ENCODE measurements at places on chromosomes 11 and 22.

DNA sequence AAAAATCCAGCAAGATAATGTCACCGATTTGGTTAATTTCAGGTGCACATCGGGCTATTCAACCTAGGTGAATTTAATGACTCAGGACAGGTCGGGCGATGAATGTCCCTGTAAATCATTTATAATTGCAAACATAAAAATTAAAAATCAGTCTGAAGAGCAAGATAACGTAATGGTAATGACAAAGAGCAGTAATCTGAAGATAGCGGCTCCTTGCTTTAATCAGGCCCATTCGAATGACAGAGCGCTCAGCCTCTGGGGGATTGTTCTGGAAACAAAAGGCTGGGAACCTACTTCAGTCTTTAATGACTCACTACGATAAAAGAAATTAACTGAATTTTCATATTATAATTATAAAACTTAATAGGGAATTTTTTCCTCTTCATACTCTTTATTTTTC lies 61.3 kb downstream of the RCN1 start:
- peaks cover 14% of the 10 kb centered on the region for H3K4me1 ChIP-seq
- no peaks in the 10 kb centered on the region for H3K27me3 ChIP-seq
- no peak for DNase-seq
- H3K4me3 ChIP-seq: no peak overlapping the region

GRCh38 chr11:35277827-35278226 lies 138.9 kb downstream of the CD44 start:
- no peaks in the 10 kb centered on the region for H3K27me3 ChIP-seq
- H3K4me3 ChIP-seq: no peak overlapping the region
- H3K36me3 ChIP-seq: no peaks in the 10 kb centered on the region
- DNase-seq: no peak

DNA sequence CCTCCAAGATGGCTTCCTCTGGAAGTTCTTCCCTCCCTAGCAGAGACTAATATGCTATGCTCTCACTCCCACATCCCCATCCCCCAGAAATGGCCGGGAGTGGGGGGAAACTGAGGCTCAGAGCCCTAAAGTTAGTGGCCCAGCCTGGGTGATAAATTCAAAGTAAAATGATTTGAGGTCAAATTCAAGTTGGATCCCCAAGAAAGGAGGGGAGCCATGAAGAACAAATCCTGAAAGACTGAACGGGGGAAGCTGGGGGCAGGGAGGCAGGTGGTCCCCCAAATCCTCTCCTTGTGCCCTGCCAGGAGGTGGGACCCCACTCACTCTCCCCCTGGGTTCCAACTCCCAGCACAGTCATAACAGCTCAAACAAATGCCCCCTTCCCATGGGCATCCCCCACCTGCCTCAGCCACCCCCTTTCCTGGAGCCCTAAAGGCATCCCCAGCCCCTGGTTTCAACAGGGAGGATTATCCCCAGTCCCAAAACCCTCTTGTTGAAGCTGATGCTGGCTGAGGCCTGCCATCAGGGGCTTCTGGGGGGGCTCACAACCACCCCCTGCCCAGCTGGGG lies 1.1 kb downstream of the CBX6 start:
- no peak for DNase-seq
- H3K36me3 ChIP-seq: peaks cover 22% of the 10 kb centered on the region
- peak overlapping the region; percentile 92 for H3K4me3 ChIP-seq
- H3K27ac ChIP-seq: peak overlapping the region; percentile 79

DNA sequence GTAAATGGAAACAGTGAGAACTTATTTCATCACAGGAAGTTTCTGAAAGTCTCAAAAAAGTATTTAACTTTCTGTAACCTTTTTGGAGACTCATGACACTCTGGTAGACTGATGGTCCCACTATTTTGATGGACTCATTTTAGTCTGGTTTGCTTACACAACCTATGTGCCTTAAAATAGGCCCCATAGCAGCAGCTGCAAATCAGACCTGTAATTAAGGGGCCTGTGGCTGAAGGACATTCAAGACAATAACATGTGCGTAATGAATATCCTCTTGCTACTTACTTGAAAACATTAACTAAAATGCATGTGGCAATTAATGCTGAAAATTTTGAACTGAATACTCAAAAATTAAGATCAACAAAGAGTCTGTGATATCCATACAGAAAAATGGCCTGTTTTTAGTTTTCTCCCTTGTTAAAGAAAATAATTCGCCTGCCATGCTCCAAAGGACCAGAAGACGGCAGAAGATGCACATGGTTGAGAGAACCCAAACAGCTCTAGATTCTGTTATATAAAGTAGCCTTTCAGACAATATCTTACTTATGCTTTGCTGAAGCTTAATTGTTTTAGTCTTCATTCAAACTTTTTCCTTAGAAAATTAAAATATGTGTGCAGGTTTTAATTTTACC lies 568.5 kb downstream of the KCNA4 start:
- H3K36me3 ChIP-seq: no peaks in the 10 kb centered on the region
- H3K27ac ChIP-seq: no peak overlapping the region
- H3K27me3 ChIP-seq: no peaks in the 10 kb centered on the region
- H3K4me1 ChIP-seq: no peaks in the 10 kb centered on the region
- H3K4me3 ChIP-seq: no peak overlapping the region

- H3K27me3 ChIP-seq: no peaks in the 10 kb centered on the region
- peaks cover 24% of the 10 kb centered on the region for H3K36me3 ChIP-seq
- no peak overlapping the region for H3K4me3 ChIP-seq
- H3K27ac ChIP-seq: no peak overlapping the region
Measured at GRCh38 chr11:63586451-63587166, 23.4 kb upstream of the PLAAT2 start.

DNA sequence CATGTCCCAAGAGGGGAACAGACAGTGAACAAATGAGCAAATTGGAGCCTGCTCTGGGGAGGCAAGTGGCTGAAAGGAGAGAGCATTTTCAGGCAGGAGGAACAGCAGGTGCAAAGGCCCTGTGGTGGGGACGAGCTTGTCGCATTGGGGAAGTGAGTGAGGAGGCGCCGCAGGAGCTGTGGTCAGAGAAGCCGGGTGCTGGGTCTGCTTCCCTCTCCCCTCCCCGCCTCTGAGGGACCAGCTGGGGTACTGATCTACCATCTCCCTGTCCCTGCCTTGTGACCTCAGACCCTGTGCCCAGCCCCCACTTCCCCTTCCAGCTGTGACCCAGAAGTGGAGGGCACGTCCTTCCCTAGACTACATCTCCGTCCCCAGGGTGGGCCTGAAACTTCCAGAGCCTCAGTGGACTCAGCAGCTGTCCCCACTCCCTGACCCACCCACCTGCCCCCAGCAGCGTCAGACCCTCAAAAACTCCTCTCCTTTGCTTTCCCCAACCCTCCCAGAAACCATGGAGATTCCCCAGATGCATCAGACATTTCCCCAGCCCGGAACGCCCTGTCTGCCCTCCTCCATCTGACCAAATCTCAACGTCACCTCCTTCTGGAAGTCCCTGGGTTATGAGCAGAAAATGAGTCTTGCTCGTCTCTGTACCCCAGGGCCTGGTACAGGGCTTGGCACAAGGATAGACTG lies 19.7 kb upstream of the PDGFB start:
- no peak overlapping the region for H3K4me3 ChIP-seq
- H3K27ac ChIP-seq: peak overlapping the region; percentile 19
- peaks cover 2% of the 10 kb centered on the region for H3K36me3 ChIP-seq
- peaks cover 4% of the 10 kb centered on the region for H3K4me1 ChIP-seq
- DNase-seq: no peak
- H3K27me3 ChIP-seq: no peaks in the 10 kb centered on the region

DNA sequence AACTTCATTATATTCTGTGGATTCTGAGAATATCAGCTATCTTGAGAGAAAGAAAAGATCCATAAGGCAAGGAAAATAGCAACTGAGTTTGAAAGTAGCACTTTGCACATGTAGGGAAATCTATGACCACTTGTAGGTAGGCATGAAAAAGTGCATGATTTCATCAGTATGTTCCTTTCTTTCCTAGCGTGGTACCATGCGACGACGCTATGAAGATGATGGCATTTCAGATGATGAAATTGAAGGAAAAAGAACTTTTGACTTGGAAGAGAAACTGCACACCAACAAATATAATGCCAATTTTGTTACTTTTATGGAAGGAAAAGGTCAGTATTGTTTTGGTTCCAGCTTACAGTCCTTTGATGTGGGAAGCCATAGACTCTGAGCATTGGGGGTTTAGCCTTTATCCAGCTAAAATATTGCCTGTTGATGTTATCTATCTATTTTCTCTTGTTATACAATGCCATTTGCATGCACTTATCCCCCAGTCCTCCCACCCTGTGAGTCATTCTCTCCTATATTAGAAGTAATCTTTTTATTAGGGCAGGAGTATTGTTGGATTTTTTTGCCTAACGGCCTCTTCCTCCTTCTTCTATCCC lies 60.9 kb downstream of the KDM2A start:
- H3K36me3 ChIP-seq: peaks cover 51% of the 10 kb centered on the region
- H3K27ac ChIP-seq: peak overlapping the region; percentile 62
- no peak overlapping the region for H3K4me3 ChIP-seq
- H3K27me3 ChIP-seq: no peaks in the 10 kb centered on the region
- DNase-seq: no peak
- peaks cover 32% of the 10 kb centered on the region for H3K4me1 ChIP-seq

- no peak overlapping the region for H3K27ac ChIP-seq
- H3K4me3 ChIP-seq: no peak overlapping the region
- DNase-seq: no peak
- H3K27me3 ChIP-seq: no peaks in the 10 kb centered on the region
Measured at GRCh38 chr11:125679837-125680236, 810 bp downstream of the ACRV1 start.

DNA sequence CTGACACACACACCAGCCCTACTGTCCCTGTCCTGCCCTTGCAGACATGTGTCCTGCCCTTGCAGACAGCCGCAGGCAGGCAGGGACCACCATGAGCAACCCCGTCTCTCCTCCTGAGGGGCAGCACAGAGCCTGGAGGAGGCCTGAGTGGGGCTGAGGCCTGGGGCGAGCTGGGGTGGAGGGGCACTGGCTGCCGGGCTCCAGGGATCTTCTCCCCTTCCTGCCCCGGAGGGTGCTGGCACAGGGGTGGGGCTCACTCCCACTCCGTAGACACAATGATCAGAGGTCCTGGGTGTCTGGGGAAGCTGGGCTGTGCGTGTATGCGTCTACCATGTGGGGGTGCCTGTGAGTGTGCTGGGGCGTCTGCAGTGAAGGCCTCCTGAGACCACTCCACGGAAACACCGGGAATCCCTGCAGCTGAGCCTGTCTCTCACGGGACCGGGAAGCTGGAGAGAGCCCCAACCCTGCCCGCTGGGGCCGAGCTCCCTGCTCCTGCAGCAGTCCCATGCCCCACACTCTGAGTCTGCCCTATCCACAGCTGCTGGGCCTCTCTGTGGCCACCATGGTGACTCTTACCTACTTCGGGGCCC lies 588 bp downstream of the TSPAN32 start:
- peaks cover 28% of the 10 kb centered on the region for H3K36me3 ChIP-seq
- peak overlapping the region; percentile 89 for H3K4me3 ChIP-seq
- H3K27me3 ChIP-seq: no peaks in the 10 kb centered on the region
- H3K4me1 ChIP-seq: peaks cover 71% of the 10 kb centered on the region

GRCh38 chr11:34356576-34356912 lies 1.3 kb downstream of the ABTB2 start:
- peaks cover 72% of the 10 kb centered on the region for H3K27me3 ChIP-seq
- H3K27ac ChIP-seq: no peak overlapping the region
- peak overlapping the region; percentile 84 for H3K4me3 ChIP-seq
- DNase-seq: no peak
- peaks cover 23% of the 10 kb centered on the region for H3K4me1 ChIP-seq

GRCh38 chr22:44971651-44972362 lies 38.0 kb downstream of the PHF21B start:
- peaks cover 50% of the 10 kb centered on the region for H3K27me3 ChIP-seq
- DNase-seq: no peak
- no peak overlapping the region for H3K4me3 ChIP-seq
- no peak overlapping the region for H3K27ac ChIP-seq
- no peaks in the 10 kb centered on the region for H3K36me3 ChIP-seq

DNA sequence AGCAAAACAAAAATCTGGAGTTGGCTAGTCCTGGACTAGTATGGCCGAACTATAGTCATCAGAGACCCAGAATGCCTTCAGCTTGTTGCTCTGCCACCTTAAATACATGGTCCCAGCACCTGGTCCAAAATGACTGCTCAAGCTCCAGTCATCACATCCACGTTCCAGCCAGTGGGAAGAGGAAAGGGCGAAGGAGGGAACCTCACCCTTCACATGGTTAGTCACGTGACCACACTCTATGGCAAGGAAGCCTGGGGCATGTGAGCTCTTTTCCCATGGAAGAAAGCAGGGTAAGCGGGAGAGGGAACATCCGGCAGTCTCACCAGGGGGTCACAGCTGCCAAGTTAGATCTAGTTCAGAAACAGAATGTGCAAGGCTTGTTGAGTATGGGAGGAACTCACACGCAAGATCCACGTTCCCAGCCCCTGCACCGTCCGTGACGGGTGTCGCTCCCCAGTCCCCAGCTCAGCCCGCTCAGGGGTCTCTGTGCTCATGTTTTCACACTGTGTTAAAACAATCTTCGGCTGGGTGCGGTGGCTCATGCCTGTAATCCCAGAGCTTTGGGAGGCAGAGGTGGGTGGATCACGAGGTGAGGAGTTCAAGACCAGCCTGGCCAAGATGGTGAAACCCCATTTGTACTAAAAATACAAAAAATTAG lies 1.9 kb upstream of the ANO9 start:
- H3K27me3 ChIP-seq: no peaks in the 10 kb centered on the region
- H3K4me3 ChIP-seq: no peak overlapping the region
- H3K4me1 ChIP-seq: peaks cover 33% of the 10 kb centered on the region
- no peak for DNase-seq

DNA sequence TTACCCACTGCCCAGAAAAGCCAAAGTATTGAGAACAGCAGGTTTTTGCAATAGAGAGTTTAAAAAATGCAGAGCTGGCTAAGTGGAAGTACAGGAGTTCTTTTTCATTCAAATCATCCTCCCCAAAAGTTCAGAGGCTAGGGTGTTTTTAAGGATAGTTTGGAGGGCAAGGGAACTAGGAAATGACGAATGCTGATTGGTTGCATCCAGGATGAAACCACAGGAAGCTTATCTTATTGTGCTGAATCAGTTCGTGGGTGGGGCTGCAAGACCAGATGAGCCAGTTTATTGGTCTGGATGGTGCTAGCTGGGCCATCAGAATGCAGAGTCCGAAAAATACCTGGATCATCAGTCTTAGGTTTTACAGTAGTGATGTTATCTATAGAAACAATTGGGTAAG lies 1427.1 kb downstream of the LRRC4C start:
- H3K36me3 ChIP-seq: no peaks in the 10 kb centered on the region
- H3K4me3 ChIP-seq: no peak overlapping the region
- no peak for DNase-seq
- no peak overlapping the region for H3K27ac ChIP-seq
- H3K27me3 ChIP-seq: no peaks in the 10 kb centered on the region
- H3K4me1 ChIP-seq: no peaks in the 10 kb centered on the region

- peak overlapping the region; percentile 2 for H3K4me3 ChIP-seq
- H3K27ac ChIP-seq: no peak overlapping the region
- H3K27me3 ChIP-seq: no peaks in the 10 kb centered on the region
- peaks cover 58% of the 10 kb centered on the region for H3K4me1 ChIP-seq
Measured at GRCh38 chr22:35312198-35313059, 12.7 kb downstream of the TOM1 start.

DNA sequence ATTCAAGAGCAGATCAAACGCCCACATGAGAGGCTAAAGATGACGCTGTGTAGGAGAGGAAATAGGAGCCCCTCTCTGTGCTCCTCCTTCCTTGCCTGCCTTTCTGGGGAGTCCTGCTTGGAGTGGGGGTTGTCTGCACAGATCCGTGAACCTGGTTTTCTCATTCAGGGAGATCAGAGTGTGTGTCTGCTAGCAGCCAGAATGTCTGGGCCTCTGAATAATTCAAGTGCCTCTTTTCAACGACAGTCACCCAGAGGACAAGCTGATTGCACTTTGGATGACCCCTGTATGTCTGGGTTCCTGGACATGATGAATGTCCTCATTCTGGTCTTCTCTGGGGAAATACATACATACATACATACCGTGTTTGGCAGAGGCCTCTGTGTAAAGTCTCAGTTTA lies 592.5 kb upstream of the B3GAT1 start:
- DNase-seq: no peak
- peaks cover 1% of the 10 kb centered on the region for H3K36me3 ChIP-seq
- no peak overlapping the region for H3K27ac ChIP-seq
- H3K4me3 ChIP-seq: no peak overlapping the region

- H3K4me3 ChIP-seq: no peak overlapping the region
- no peaks in the 10 kb centered on the region for H3K4me1 ChIP-seq
Measured at GRCh38 chr11:12979928-12980689, 29.0 kb upstream of the RASSF10 start.

Measured in central memory CD8-positive, alpha-beta T cell (primary cell).